AG04449 (cell line): ENCODE measurements at places on chromosomes 2 and 18.

GRCh38 chr2:201059961-201060755 lies 11.3 kb downstream of the HYCC2 start:
- no peak for DNase-seq

DNA sequence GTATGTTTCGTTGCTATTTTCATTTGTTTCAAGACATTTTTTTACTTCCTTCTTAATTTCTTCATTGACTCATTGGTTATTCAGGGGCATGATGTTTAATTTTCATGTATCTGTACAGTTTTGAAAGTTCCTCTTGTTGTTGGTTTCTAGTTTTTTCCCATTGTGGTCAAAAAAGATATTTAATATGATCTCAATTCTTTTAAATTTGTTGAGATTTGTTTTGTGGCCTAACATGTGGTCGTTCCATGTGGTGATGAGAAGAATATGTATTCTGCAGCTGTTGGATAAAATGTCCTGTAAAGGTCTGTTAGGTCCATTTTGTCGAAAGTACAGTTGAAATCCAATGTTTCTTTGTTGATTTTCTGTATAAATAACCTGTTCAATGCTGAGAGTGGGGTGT lies 110.3 kb upstream of the MAP4K4 start:
- DNase-seq, result no peak

DNA sequence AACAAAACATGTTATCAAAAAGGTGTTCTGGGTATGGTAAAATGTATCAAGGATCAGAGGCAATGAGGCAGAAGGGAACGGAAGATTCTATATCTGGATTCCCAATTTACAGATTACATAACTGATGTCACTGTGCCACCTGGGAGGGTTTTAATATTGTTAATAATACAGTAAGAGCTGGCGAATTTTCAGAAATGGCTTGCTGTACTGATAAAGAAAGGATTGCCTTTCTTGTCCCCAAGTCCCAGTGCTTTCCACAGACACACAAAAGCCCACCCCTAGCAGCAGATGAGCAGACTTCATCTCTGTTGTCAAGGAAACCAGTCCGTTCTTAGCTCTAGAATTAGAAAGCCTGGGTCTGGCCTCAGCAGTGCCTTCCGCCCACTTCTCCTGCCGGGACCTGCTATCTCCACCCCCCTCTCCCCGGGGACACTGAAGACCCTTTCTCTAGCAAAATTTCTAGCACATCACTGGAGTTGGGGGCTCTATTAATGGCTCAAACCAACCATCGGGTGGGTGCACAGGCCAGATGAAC lies 34.3 kb downstream of the ADD2 start:
- no peak for DNase-seq

- DNase-seq, result no peak
Observed at GRCh38 chr2:96869822-96870625, at the start of gene SEMA4C. Gene SEMA4C, minus strand, starts transcription at chr2:96870080. Its CDS starts 2,194 bp downstream, at chr2:96867886.

DNA sequence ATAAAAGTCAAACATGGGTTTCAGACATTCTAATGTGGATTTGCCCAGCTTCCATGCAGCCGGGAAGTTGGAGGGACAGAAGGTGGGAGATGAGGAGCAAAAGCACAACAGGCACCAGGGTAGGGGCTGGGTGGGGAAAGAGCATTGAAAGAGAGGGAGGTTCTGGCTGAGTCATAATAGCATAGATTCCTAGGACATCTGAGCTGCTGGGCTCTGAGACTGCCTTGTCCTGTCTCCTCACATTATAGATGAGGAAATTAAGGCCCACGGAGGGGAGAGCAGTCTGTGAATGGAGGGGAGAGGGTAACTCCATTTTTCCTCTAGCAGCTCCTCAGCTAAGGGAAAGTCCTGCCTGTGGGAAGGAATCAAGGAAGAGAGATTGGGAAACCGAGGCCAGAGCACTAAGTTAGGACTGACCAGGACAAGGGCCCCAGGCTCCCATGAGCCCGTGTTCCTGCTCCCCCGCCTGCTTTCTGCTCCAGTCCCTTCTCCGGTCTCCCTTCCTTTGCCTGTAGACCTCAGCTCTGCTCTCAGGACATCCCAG lies 26.2 kb downstream of the SH2D6 start:
- no peak for DNase-seq

DNA sequence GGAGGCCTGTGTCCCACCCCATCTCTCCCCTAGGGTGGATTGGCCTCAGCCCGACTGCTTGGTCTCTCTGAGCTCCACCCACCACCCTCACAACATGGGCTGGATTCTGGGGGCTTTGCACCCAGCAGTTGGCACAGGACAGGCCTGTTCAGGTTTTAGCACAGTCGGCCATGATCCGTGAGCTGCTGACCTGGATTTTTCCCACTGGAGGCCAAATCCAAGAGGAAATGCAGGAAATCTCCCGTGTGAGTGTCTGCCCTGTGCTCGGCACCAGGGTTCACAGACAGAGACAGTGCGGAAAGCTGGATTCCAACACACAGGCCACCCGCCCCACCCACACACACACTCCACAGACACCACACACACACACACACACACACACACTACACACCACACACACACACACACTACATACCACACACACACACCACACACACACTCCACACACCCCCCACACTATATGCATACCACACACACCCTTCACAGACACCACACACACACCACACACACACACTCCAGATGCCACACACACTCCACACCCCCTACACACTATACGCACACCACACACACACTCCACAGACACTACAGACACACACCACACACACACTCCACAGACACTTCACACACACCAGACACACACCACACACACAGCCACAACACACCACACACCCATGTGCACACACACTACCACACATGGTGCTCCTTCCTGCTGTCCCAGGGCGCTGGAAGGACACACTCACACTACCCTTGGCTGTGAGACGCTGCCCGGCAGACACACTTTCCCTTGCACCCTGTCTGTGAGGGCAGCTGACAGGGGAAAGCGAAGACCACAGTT lies 14.1 kb downstream of the MBP start:
- no peak for DNase-seq

DNA sequence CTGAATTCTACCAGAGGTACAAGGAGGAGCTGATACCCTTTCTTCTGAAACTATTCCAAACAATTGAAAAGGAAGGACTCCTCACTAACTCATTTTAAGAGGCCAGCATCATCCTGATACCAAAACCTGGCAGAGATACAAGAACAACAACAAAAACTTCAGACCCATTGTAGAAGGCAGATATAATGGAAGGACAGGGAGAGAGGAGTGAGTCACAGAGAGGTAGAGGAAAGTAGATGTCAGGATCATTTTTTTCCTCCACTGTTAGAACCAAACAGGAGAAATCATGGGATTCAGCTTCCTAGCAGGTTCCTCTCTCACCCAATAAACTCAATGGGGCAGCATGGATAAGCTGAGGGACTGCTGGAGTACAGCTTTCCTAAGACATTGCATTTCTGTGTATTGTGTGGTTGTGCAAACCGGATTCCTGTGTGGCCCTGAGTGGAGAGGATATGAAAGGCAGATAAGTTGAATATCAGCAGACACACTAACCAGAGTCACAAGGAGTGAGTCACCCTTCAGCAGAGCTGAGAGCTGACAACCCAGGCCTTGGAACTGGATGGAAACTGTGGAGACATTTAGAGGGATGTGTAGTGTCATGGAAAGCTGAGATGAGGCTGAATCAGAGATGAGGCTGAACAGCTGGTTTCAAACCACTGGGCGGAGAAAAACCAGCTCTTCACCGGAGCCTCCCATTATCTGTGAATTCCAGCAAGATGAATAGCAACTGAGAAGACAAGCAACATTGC lies 60.9 kb upstream of the MMADHC start:
- DNase-seq, result peak; percentile 94

DNA sequence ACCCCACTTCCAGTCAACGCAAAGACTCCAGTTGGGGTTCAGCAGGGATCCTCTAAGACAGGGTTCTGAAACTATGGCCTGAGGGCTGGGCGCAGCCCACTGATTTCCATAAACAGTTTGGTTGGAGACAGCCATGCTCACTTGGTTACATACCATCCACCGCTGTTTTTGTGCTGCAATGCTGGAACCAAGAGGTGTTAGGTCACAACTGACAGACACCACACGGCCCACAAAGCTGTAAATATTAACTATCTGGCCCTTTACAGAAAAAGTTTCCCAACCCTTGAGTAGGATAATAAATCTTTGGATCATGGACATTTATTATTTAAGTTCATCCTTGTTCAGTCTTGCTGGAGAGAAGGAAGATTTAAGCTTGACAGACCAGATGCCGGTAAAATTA lies 8.4 kb upstream of the CD226 start:
- no peak for DNase-seq
